ENCODE measurements at places on chromosomes 6 and 20. TPM values are rescaled to one million over a fixed set of nuclear protein-coding genes. Genes with fewer than 3 reads are reported as not detected.

DNA sequence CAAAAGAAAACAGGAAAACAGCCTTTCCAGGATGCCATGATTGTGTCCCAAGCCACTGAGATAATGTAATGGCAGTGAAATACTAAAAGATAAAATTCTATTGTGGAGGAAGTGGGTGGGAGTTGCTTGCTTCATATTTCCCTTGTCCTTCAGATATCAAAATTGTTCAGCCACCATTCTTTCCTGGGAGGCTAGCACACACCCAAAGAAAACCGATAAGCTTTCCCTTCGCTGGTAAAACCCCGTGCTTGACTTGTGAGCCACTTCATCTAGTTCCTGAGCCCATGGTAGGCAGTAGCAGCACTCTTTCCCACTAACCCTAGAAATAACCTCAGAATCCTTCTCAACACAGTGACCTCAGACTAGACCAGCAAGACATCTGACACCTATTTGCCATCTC lies 357.4 kb upstream of the PLCB4 start:
- no peaks in the 10 kb centered on the region for H3K36me3 ChIP-seq
- no peaks in the 10 kb centered on the region for H3K4me1 ChIP-seq
- no peaks in the 10 kb centered on the region for H3K27me3 ChIP-seq
- H3K4me3 ChIP-seq, result no peak overlapping the region
- DNase-seq, result no peak

- peaks cover 3% of the 10 kb centered on the region for H3K4me1 ChIP-seq
- H3K36me3 ChIP-seq, result peaks cover 2% of the 10 kb centered on the region
- H3K27ac ChIP-seq, result no peak within 1 kb of the TSS
- no peak for DNase-seq
- H3K27me3 ChIP-seq, result peaks cover 74% of the 10 kb centered on the region
These were observed at the start of gene LAMP5 for GRCh38 chr20:9514461-9515213. Gene LAMP5, plus strand, starts transcription at chr20:9514590. Its CDS starts 263 bp downstream, at chr20:9514853.

- no peak overlapping the region for H3K4me3 ChIP-seq
- H3K36me3 ChIP-seq, result no peaks in the 10 kb centered on the region
- H3K27ac ChIP-seq, result no peak overlapping the region
- H3K4me1 ChIP-seq, result no peaks in the 10 kb centered on the region
- no peak for DNase-seq
These were observed 368.3 kb upstream of the MANEA start for GRCh38 chr6:95209074-95209473.

DNA sequence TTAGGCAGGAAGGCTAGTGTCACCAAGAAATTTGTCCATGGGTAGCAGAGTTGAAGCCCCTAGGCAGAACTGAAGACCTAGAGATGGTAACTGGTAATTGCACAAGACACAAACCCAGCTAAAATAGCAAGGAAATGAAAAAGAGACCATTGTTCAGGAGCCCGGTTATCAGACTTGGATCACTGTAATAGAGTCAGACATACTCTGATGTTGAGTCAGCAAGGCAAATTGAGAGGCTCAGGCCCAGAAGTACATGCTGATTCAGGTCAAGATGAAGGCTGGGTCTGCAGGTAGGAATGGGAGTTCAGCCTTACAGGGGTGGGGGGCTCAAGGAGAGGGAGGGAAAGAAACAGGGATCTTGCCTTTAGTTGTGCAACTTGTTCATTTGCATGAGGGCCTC lies 6.5 kb upstream of the TMEM242 start:
- H3K27ac ChIP-seq, result no peak overlapping the region
- no peak overlapping the region for H3K4me3 ChIP-seq
- peaks cover 4% of the 10 kb centered on the region for H3K4me1 ChIP-seq

Gene LTB
- 426 TPM for total RNA-seq

DNA sequence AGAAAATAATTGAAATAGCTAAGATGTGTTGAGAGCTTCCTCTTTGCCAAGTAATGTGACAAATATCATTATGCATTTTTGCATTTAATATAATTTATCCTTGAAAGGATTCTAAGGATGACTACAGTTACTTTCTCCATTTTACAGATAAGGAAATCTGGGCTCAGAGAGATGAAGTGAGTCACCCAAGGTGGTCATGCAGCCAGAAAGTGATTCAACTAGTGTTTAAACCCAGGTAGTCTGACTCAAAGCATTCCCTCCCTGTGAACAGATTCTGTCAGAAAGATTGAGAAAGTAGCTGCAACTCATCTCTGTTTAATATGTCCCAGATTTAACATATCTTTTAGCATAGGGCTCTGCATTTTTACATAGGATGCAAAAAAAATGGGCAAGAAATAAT lies 28.1 kb downstream of the NRSN1 start:
- H3K27me3 ChIP-seq, result no peaks in the 10 kb centered on the region
- no peaks in the 10 kb centered on the region for H3K4me1 ChIP-seq
- H3K36me3 ChIP-seq, result no peaks in the 10 kb centered on the region
- no peak overlapping the region for H3K27ac ChIP-seq

Measured in activated naive CD8-positive, alpha-beta T cell treated with anti-CD3 and anti-CD28 coated beads, Interleukin-2, amount 10 ng/mL, durations not matched to agents 7 days and 5 days (primary cell).